Renal cortex interstitium (tissue), 15 donors: ENCODE measurements at places on chromosomes 3 and 15.

- DNase-seq, result no peak
Observed at GRCh38 chr15:81895723-81896122, 150.1 kb downstream of the MEX3B start.

- DNase-seq, result no peak
Observed at GRCh38 chr3:127492426-127492825, 98.1 kb downstream of the TPRA1 start.

GRCh38 chr3:31106204-31106603, 211.7 kb upstream of the GADL1 start:
- DNase-seq, result no peak

GRCh38 chr15:31045606-31046005, 54.2 kb upstream of the MTMR10 start:
- DNase-seq, result no peak

GRCh38 chr15:50628421-50628820, 58.2 kb downstream of the TRPM7 start:
- DNase-seq, result no peak

DNA sequence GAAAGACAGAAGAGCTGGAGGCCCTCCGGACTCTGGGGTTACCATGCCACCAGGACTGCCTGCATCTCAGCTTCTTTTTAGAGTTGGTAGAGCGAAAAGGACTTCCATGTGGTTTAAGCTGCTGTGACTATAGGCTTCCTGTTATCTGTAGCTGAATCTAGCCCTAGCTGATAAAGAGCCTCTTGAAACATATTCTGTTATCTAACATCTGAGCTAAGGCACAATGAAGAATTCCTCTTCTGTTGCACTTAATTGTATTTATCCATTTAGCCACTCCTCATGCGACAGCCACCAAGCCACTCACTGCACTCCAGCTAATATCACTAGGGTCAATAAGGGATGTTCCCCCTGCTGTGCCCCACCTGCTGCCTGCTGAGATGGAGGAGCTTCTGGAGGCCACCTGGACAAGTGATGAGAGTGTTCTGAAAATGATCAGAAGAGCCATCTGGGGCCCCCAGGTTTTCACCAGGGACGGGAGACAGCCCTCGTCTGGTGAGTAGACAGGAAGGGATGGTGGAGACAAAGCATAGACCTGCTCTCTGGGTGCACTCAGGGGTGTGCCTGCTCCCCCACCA, 94.6 kb upstream of the PLXNA1 start:
- no peak for DNase-seq

DNA sequence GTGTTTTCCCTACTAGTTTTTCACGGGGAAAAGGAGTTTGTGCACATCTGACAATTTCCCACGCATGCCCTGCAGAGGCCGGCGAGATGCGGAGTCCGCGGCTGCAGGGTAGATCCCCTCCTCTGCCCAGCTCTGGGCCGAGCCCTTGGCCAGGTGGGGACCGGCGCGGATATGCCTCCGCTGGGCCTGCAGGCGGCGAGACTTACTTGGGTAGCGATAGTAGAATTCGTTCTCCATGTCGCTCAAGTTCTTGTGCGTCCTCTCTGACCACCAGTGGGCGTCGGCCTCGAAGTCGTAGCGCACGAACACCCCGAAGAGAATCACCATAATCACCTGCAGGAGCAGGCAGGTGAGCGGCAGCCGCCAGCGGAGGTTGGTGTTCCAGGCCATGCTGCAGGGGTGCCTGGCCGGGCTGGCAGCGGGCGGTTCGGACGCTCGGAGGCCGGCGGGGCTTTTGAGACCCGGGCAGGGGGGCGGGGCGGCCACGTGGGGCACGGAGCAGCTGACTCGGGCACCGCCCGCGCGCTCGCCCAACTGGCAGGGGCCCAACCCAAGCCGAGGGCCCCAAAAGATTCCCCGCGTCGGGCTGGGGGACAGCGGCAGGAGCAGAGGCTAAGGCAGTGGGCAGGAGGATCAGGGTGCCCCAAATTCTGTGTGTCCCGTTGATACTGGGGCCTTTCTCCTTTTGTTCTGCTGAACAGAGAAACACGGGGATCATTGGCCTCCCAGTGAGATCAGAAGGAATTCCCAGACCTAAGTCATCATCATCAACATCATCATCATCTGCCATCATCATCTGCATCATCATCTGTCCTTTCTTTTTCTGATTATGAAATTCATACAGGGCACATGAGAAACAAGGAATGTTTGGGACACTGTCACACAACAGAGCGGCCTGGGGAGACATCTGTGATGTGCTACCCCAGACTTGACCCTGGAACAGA, at the start of gene RHCG:
Gene RHCG (minus strand): TSS at position 429 of the 944 bp plus-strand sequence. CDS start 39 bp downstream, at position 390.
- DNase-seq, result peak; percentile 21

DNA sequence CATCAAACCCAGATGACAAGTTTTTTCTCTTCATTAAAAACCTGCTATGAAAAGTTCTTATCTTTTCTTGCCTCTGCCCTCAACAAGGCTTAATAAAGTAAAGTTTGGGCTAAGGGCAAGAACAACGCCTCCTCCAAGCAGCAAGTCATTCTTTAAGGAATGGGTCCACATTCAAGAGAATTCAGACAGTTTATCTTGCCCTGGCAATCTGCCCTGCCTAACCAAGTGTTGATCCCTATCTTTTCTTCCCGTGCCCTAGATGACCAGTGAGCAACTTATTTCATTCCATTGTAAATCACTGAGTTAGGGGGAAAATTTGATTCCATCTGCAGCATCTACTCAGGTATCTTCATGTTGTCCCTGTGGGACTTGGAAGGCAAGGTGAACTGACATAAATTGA, 370.3 kb upstream of the DPPA4 start:
- DNase-seq, result no peak

- DNase-seq, result peak; percentile 49
Observed at GRCh38 chr3:69866988-69867720, 127.9 kb downstream of the MITF start.

- DNase-seq, result no peak
Observed at GRCh38 chr3:48974076-48974864, 15.8 kb upstream of the P4HTM start.

GRCh38 chr3:145359040-145359439, 801.9 kb downstream of the PLOD2 start:
- no peak for DNase-seq

DNA sequence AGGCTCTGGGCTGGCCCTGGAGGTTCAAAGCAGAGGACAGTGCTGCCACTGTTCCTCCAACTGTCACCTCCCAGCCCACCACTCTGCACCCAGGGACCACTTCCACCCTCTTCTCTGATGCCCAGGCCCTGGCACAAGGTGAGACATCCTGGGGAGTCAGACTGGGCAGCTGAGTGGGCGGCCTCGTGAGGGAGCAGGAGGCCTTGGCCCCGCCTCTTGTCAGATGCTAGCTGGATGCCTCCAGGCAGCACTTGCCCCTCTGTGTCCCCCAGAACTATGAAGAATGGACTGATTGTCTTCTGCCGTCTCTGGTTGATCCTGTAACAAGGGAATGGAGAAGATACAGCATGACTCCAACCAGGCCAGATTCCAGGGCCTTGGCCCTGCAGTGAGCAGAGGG, 191.0 kb upstream of the LINGO1 start:
- no peak for DNase-seq

DNA sequence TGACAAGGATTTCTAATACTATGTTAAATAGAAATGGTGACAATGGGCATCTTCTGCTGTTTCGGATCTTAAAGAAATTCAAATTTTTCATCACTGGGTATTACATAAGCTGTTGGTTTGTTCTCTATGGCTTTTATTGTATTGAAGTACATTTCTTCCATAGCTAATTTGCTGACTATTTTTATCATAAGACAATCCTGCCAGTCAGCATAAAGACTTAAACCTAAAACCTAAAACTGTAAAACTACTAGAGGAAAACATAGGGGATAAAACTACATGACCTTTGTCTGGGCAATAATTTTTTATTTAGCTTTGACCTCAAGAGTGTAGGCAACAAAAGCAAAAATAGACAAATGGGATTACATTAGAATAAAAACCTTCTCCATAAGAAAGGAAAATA, 1017.4 kb downstream of the SI start:
- DNase-seq, result no peak

DNA sequence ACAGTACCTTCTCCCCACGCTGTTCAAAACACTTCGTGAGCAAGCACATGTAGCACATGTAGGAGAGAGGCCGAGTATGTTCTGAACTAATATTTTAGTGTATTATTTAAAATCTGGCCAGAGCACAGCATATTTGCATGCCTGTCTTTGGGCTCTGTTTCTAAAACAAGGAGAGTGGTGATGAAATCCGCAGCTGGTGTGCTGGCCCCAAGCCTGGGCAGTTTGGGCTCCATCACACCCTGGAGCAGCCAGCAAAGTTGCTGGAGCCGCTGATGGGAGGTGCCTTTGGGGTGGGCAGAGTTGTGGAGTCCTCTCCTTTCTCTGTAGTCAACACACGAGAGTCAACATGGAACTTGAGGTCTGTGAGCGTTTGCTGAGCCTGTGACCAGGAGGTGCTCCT, 116.6 kb downstream of the SLCO3A1 start:
- no peak for DNase-seq

DNA sequence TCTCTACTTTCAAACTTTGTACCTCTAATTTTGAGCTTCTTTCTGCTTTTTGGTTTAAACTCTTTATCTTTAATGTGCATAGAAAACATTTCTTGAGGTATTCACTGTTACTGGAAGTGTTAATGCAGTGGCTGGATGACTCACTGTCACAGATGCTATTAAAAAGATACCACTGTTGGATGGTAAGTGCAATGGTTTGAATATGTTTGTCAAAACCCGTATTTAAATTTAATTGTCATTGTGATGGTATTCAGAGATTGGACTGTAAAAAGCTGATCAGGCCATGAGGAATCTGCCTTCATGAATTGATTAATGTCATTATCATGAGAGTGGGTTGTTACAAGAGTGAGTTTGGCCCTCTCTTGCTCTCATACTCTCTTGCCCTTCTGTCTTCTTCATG, 70.6 kb downstream of the AP4E1 start:
- no peak for DNase-seq

- no peak for DNase-seq
Observed at GRCh38 chr3:154786724-154787123, 293.4 kb upstream of the MME start.

DNA sequence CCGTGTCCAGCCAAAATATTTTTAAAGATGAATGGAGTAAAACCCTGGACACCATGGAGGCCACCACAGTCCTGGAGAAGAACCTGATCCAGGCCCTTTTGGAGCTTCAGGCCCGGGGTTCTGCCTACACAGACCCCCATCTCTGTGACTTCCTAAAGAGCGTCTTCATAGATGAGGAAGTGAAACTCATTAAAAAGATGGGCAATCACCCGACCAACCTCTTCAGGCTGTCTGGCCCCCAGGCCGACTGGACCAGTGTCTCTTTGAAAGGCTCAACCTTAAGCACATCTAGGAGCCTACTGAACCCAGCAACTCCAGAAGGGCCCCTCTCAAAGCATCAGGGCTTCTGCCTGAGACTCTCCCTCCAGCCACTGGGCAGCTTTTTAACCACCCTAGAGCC, 107.9 kb upstream of the FAM174B start:
- no peak for DNase-seq

- no peak for DNase-seq
Observed at GRCh38 chr15:41795996-41796856, 21.9 kb downstream of the MAPKBP1 start.

GRCh38 chr3:171333784-171334464, 126.3 kb downstream of the TNIK start:
- no peak for DNase-seq

GRCh38 chr3:55297245-55297644, 189.9 kb downstream of the WNT5A start:
- DNase-seq, result no peak

DNA sequence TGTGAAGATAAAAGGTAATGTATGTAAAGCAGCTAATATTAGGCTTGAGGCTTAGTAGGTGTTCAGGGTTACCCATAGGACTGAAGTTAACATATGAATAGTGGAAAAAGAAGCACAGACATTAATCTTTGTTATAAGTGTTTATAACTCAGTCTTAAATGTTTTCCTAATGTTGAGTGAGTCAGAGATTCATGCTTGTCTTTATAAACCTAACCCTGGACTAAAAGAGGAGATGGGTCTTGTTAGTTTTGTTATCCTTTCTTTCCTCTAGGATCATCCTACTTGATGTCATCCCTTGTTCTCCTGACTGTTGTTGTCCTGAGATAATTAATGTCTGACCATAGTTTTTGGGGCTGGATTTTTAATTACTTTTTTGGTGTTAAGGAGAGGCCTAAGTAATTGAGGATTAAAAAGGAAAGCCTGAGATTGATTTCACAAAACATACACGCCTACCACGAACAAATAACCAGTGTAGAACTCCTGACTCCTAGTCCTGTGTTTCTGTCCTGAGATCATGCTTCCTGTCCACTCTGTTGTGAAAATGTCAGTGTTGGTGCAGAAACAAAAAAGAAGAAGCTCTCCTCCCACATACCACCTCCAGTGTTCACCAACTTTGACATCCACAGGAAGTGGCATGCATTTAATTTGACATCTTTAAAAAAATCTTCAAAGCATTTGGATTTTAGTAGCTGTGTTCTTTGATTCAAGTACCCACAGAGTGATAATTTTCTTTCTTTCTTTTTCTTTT, 8.4 kb downstream of the MITF start:
- no peak for DNase-seq

DNA sequence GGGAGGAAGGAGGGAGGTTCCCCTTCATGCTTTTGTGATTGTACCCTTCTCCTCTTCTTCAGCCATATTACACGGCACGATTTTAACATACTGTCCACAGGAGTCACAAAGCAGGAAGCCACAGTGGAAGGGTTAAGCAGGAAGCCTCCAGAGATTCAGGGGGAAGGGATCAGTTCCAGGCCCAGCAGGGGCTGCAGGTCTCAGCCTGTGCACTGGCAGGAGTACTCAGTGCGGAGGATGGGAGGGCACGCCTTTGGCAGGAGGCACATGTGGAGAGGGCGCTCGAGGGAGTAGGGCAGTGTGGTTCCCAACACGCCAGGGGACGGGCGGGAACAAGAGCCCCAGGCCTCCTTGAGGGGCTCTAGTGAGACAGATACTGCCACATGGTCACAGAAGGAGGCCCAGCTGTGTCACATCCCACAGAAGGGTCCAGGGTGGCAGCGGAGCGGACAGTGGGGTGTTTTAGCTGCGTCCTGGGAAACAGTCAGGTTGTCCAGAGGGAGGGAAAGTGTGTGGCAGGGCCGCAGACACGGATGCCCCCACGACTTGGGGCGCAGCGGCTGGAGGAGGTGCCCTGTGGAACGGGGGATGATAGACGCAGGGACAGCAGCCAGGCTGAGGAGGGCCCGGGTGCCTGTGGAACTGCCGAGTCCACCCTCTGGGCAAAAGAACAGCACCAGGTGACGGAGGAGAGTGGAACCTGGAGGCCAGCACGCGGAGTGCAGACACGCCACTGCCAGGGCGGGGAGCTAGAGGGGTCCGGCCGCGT, 77.5 kb downstream of the CHSY1 start:
- no peak for DNase-seq

GRCh38 chr3:42265059-42265991, 660 bp downstream of the CCK start:
- DNase-seq, result no peak

DNA sequence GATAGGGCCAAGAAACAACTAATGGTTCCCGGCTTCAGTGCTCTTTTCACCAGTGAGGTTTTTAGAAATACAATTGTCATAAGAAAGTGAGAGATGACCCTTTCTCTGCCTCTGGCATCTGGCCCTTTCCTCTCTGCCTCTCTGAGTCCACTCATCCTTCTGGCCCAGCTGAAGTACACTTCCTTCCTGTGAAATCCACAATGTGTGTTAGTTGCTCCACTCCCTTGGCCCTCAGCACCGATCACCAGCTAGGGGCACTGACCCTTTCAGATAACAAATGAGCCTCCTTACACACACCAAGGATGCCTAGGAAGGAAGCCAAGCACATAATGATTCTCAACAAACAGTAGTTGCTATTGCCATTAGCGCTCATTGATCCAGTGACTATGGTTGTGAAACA, 2.9 kb upstream of the CAV3 start:
- DNase-seq, result no peak

GRCh38 chr15:89506026-89506686, 9.8 kb upstream of the RHCG start:
- DNase-seq, result no peak

- no peak for DNase-seq
Observed at GRCh38 chr3:150169330-150169940, 198.7 kb upstream of the PFN2 start.
